Lower lobe of right lung (tissue), 2 donors: ENCODE measurements at places on chromosomes 13 and 19. TPM values are rescaled to one million over a fixed set of nuclear protein-coding genes. Genes with fewer than 3 reads are reported as not detected.

DNA sequence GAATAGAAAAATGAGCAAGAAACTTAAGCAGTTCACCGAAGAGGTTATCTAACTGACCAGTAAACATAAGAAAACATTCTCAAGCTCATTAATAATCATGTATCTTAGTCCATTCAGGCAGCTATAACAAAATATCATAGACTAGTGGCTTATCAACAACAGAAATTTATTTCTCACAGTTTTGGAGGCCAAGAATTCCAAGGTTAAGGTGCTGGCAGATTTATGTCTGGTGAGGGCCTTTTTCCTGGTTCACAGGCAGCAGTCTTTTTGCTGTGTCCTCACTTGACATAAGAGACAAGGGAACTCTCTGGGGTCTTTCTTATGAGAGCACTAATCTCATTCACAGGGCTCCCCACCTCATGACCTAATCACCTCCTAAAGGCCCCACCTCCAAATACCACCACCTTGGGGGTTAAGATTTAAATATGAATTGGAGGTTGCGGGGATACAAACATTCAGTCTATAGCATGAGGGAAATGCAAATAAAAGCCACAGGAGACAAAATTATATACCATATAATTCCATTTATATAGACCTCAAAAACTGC is 123.6 kb downstream of the ZAR1L start:
- DNase-seq, result no peak
- H3K27me3 ChIP-seq, result no peaks in the 10 kb centered on the region
- no peak overlapping the region for H3K27ac ChIP-seq
- no peak overlapping the region for H3K4me3 ChIP-seq
- H3K4me1 ChIP-seq, result no peaks in the 10 kb centered on the region
- H3K36me3 ChIP-seq, result peaks cover 11% of the 10 kb centered on the region

GRCh38 chr19:2288338-2288817 is 6.4 kb upstream of the PEAK3 start:
- no peak overlapping the region for H3K4me3 ChIP-seq
- peaks cover 30% of the 10 kb centered on the region for H3K4me1 ChIP-seq
- peaks cover 49% of the 10 kb centered on the region for H3K27me3 ChIP-seq
- no peaks in the 10 kb centered on the region for H3K36me3 ChIP-seq

GRCh38 chr13:47433461-47434005 is 536.7 kb upstream of the HTR2A start:
- H3K4me1 ChIP-seq, result no peaks in the 10 kb centered on the region
- H3K4me3 ChIP-seq, result no peak overlapping the region
- H3K27me3 ChIP-seq, result no peaks in the 10 kb centered on the region
- no peaks in the 10 kb centered on the region for H3K36me3 ChIP-seq
- DNase-seq, result no peak

DNA sequence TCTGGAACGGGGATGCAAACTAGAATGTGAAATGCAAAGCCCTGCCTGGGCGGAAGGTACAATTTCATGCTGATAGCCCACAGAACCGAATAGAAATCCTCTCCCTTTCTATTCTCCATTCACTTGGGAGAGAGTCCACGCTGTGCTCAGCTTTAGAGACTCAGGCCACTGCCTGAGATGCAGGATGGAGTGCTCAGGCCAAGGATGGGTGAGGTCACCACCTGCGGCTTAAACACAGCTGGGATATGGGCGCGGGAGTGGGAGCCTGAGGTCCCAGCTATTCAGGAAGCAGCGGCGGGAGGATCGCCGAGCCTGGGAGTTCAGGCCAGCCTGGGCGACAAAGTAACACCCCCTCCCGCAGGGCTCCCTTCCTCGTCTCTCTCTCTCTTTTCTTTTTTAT is 446 bp upstream of the ZNF83 start:
- H3K27ac ChIP-seq, result peak overlapping the region; percentile 88
- DNase-seq, result peak; percentile 54
- H3K36me3 ChIP-seq, result peaks cover 8% of the 10 kb centered on the region
- no peaks in the 10 kb centered on the region for H3K27me3 ChIP-seq

DNA sequence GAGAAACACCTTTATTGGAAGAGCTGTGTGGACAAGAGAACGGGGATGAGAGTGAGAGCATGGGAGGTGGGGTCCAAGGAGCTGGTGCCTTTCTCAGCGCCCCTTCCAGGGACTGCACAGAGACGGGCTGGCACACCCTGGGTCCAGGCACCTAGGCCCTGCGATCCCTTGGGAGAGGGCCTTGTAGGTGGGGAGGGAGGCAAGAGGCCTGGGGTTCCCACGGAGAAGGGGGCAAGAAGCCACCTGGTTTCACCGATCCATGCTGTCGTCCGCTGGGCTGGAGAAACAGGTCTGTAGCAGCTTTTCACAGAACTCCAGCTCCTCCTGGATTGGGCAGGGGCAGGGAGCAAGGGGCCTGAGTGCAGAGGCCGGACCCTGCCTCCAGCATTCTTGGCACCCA is 3.5 kb upstream of the PPP6R1 start:
- no peaks in the 10 kb centered on the region for H3K27me3 ChIP-seq
- H3K27ac ChIP-seq, result no peak overlapping the region
- peaks cover 15% of the 10 kb centered on the region for H3K4me1 ChIP-seq
- no peak for DNase-seq
- peaks cover 4% of the 10 kb centered on the region for H3K36me3 ChIP-seq
- H3K4me3 ChIP-seq, result no peak overlapping the region

DNA sequence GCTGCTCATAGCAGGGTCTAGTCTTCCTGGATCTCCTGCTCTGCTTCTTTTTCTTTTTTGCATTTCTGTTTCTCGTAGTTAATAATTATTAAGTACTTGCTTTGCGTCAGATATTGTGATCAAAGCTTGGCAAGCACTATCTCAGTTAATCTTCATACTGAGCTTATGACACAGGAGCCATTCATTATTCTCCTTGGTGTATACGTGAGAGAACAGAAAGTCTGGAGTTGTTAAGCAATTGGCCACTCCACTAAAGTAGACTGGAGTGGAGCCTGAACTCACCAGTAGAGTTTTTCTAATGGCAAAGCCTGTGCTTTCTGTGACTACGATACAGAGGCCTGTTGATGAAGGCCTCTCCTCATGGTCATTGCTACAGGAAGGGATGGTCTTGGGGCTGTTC is 285.9 kb downstream of the RFC3 start:
- no peaks in the 10 kb centered on the region for H3K4me1 ChIP-seq
- no peaks in the 10 kb centered on the region for H3K27me3 ChIP-seq
- no peak overlapping the region for H3K27ac ChIP-seq
- no peak overlapping the region for H3K4me3 ChIP-seq
- no peaks in the 10 kb centered on the region for H3K36me3 ChIP-seq

DNA sequence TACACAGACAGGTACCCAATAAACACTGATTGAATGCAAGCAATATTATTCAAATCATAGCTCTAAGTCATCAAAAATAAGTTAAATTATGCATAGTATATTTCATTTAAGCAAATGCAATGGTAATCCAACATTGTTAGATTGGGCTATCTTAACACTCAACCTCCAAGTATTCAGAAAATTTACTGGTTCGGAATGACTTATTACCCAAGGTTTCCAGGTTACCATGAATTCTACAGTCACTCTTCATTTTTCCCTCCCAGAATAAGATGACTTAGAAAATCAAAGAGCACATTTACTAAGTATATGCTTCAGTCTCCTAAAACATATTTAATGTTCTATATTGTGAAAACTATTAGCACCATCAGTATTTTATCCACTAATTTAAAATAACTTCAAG is 6.0 kb downstream of the UBL3 start:
- H3K27me3 ChIP-seq, result no peaks in the 10 kb centered on the region
- peaks cover 47% of the 10 kb centered on the region for H3K4me1 ChIP-seq
- no peak overlapping the region for H3K4me3 ChIP-seq
- no peak for DNase-seq

DNA sequence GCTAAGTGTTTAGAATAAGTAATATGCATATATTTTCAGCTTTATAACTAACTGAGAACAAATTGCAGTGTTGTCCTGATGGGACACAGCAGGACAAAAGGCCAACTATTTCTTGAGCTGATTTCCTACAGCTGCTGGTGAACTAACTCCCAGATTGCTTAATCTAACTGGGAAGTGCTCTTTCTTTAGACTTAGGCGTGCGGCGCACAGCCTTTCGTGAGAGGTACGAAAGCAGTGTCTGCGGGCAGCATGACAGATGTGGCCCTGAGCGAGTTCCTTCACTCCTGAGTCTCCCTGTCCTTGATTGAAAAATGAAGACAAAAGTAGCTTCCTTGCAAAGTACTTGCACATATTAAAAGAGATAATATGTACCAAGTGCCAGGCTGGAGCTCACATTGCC is 47.3 kb upstream of the NPAS1 start:
- H3K27me3 ChIP-seq, result no peaks in the 10 kb centered on the region
- H3K4me3 ChIP-seq, result no peak overlapping the region
- H3K4me1 ChIP-seq, result peaks cover 37% of the 10 kb centered on the region
- H3K27ac ChIP-seq, result no peak overlapping the region
- DNase-seq, result no peak
- H3K36me3 ChIP-seq, result peaks cover 11% of the 10 kb centered on the region

- no peak overlapping the region for H3K27ac ChIP-seq
- no peaks in the 10 kb centered on the region for H3K4me1 ChIP-seq
- no peak for DNase-seq
- no peaks in the 10 kb centered on the region for H3K27me3 ChIP-seq
- H3K36me3 ChIP-seq, result no peaks in the 10 kb centered on the region
Observed at GRCh38 chr19:41098762-41099161, 10.5 kb downstream of the CYP2A13 start.

GRCh38 chr13:105502193-105502592 is 1033.3 kb downstream of the EFNB2 start:
- H3K4me3 ChIP-seq, result no peak overlapping the region
- H3K27ac ChIP-seq, result no peak overlapping the region
- no peaks in the 10 kb centered on the region for H3K27me3 ChIP-seq
- DNase-seq, result no peak

- no peak overlapping the region for H3K4me3 ChIP-seq
- no peak for DNase-seq
- H3K4me1 ChIP-seq, result no peaks in the 10 kb centered on the region
- H3K36me3 ChIP-seq, result no peaks in the 10 kb centered on the region
- H3K27ac ChIP-seq, result no peak overlapping the region
Observed at GRCh38 chr13:23500849-23501248, 67.3 kb upstream of the SACS start.

DNA sequence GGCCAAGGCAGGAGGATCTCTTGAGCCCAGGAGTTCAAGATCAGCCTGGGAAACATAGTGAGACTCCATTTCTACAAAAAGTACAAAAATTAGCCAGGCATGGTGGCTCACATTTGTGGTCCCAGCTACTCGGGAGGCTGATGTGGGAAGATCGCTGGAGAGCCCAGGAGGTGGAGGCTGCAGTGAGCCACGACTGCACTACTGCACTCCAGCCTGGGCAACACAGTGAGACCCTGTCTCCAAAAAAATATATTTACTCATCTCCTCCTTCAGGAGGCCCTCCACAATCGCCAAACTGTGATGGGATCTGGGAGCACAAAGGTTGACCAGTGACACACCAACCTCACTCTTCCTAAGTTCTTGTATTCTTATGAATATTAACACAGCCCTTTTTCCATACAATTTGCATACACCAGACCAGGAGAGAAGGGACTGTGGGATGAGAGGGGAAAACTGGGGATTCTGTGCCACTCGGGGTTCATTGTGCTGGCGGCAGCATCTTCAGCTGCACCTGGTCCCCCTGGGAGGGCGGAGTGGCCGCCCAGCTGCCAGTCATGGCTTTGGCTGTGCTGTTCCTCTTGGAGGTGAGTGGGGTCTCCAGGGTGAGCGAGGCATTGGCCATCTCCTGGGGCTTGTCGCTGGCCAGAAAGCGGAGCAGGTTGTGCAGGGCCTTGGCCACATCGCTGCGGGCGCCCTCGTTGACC is 5.8 kb upstream of the OPA3 start:
- H3K36me3 ChIP-seq, result peaks cover 4% of the 10 kb centered on the region
- no peak overlapping the region for H3K27ac ChIP-seq
- H3K4me1 ChIP-seq, result peaks cover 2% of the 10 kb centered on the region
- H3K4me3 ChIP-seq, result no peak overlapping the region

DNA sequence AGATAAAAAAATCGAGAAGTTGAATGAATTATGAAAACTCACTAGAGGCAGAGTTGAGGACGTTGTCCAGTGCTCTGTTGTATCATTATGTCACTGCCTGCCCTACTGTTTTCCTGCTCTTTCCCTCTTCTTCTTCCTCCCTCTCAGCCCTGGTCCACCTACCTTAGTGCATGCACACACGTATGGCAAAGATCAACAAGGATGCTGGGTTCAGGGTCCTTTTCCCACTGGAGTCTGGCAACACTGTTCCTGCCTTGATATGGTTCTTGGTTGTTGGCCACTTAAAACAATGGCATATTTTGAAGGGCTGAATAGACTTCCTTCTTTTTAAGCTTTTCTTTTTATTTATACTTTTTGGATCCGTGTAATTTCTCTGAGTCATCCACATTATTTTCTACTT is 74.5 kb downstream of the LRCH1 start:
- H3K4me3 ChIP-seq, result no peak overlapping the region
- H3K27ac ChIP-seq, result no peak overlapping the region
- no peaks in the 10 kb centered on the region for H3K36me3 ChIP-seq
- DNase-seq, result no peak

DNA sequence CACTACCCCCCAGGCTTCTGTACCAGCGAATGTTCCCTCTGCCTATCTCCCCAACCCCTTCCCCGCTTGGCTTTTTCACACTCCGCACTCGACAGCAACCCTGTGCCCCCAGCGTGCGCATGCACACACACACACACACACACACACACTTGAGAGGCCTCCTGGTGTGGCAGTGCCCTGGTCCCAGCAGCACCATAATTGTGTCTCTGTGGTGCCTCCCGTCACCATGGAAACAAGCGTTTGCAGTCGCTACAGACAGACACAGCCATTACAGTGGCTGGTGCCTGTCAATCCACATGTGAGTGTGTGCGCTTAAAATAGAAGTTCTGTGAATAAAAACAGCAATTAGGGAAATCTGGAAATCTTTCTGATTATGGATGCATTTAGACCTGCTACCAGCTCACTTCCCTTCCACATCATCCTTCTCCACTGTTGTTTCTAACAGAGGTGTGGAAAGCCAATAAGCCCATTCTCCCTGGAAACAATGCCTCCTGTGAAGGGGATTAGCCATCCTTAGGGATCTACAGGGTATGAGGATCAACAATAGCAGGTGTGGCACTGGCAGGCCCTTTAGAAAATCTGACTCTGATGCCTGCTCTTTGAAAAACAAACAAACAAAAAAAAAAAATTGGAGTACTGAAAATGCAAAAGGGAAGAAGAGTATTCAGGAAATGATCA is 146.3 kb downstream of the DCLK1 start:
- H3K27me3 ChIP-seq, result no peaks in the 10 kb centered on the region
- H3K4me3 ChIP-seq, result no peak overlapping the region
- no peak overlapping the region for H3K27ac ChIP-seq
- no peaks in the 10 kb centered on the region for H3K36me3 ChIP-seq
- no peak for DNase-seq

DNA sequence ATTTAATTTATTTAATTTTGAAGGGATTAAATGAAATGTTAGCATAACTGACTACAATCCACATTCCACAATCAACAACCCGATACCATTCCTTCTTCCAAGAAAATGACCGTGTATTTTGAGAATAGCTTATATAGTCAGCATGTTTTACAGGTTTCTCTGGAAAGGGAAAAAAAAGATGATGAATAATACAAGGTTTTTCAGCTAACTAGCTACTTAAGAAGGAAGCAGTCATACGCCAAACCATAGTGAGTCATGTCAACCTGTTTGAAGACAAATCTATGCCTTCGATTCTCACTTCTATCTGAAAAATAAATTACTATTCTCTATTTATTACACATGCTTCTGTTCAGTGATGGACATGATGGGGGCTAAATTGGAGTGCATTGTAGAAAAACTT is 258.6 kb downstream of the EFNB2 start:
- H3K4me3 ChIP-seq, result no peak overlapping the region
- H3K36me3 ChIP-seq, result no peaks in the 10 kb centered on the region
- DNase-seq, result no peak

Gene PSG1
- not detected for total RNA-seq

Gene ZNF229
- 2.8 TPM for total RNA-seq

Gene RRAS
- 114 TPM for total RNA-seq

Gene TMEM161A
- 28.1 TPM for total RNA-seq

Gene LGALS16
- total RNA-seq, result not detected

Gene PCDH9
- total RNA-seq, result 8.9 TPM

Gene ZNF835
- 3.0 TPM for total RNA-seq

Gene COQ8B
- total RNA-seq, result 43.9 TPM
